ENCODE measurements at places on chromosomes 4 and X.

DNA sequence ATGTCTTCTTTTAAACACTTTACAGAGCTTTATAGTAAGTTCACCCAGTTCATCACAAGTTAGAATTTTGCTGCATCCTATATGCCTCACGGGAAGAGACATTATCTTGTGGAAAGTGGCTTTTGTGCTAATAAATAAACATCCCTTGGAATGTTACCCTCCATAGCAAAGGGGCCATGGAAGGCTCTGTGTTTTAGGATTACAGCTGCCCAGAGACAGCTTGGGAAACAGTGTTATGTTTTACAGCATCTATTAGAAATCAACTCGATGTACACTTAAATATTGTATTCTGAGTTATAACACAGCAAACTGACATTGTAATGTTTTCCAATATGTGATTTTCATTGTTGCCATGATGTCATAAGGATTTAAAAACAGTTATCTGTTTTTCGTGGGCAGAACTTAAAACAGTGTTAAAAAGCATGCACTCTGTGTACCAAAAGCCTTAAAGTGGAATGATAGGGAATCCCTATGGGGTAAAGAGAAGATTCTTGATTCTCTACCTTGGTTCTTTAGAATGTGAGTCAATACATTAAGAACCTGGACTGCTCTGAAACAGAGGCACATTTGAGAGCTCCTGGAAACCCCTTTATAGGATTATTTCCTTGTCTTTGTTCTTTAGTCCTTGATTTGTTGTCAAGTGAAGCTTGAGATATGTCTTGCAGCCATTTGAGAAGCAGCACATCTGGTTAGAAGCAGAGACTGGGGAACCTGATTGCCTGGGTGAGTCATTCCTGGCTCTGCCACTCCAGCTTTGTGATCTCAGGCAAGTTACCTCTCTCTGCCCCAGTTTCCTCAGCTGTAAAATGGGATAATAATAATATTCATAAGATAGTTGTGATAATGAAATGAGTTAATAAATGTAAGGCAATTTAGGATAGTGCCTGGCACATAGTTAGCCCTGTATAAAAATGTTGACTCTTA is 41.6 kb downstream of the ARHGAP10 start:
- DNase-seq = no peak

- no peak for DNase-seq
These were observed 147.8 kb upstream of the BCOR start for GRCh38 chrX:40245488-40246071.

GRCh38 chr4:16236402-16237023 is 10.2 kb upstream of the TAPT1 start:
- DNase-seq = no peak

GRCh38 chr4:8006471-8006870 is 66.8 kb upstream of the AFAP1 start:
- DNase-seq = no peak

- DNase-seq = no peak
These were observed 226.1 kb upstream of the ANXA3 start for GRCh38 chr4:78325271-78326157.

DNA sequence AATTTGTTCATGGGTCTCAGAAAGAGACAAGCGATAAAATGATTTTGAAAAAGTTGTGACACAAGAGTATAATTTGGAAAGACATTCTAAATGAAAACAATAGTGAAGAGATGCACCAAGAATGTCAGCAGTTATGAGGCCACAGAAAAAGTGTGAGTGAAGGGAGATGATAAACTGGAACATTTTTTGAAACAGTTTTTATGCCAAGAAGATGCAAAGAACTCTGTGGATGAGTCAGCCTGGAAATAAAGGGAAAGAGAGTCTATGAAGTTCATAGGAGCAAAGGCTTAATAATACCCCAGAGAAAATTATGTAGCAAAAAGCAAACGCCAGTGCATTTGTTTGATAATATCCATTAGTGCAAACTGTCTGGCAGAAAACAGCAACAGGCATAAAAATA is 188.4 kb upstream of the TBC1D9 start:
- DNase-seq = no peak

DNA sequence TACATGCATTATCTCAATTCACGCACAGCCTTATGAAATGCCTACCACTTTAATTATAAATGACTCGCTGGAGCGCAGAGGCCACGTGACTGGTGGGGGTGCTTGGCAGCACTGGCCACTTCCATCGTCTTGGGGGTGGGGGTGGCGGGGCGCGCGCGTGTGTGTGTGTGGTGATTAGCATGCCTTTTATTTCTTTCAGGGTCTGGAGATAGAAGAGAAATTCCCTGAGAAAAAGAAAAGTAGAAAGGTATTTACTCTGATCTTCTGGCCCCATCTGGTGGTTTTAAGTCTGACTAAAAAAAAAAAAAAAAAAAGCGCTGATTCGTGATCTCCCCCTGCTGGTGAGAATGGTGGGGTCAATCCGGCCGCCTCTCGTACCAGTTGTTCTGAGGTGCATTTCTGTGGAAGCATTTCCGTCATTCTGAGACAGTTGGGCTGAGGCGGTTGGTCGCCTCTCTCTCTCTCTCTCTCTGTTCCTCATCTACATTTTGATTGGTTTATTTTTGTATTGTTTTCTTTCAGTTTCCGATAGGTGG is at the start of gene CCNB3:
CCNB3 (plus strand) TSS at position 402 of the 536 bp plus-strand sequence. CDS start 80,399 bp downstream, outside the sequence.
- peak; percentile 76 for DNase-seq

- no peak for DNase-seq
These were observed 25.1 kb downstream of the DCAF12L2 start for GRCh38 chrX:126141014-126141413.

DNA sequence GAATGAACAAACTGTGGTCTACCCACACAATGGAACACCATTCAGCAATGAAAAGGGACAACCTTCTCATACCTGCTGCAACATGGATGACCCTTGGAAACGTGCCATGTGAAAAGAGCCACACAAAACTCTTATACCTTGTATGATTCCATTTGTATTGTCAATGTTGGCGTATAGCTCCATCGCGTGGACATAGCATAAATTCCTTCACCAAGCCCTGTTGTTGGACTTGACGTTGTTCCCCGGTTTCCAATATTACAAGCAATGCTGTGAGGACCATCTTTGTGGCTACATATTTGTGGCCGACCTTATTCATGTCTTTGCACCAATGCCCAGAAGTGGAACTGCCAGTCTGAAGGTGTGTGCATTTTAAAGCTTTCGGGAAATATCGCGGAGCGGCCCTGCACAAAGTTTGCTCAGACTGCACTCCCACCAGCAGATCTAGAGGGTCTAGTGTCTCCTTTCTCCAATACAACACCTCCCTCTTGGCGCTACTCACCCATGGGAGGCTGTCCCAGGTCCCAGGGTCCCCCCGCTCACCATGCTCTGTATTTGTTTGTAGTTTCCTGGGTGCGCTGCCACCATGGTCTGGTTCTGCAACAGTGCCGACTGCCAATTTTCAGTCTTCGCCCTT is at the start of gene CLDN34:
CLDN34 (plus strand) TSS at position 584 of the 634 bp plus-strand sequence; CDS start at position 584, 0 bp downstream.
- DNase-seq = no peak

- DNase-seq = no peak
These were observed at the start of gene NAA11 for GRCh38 chr4:79325864-79326328. Gene NAA11 (minus strand): TSS chr4:79326061. CDS start chr4:79325877, 184 bp downstream.

GRCh38 chr4:95162867-95163266 is 385.9 kb downstream of the UNC5C start:
- no peak for DNase-seq

- DNase-seq = peak; percentile 52
These were observed at the start of gene BDH2 for GRCh38 chr4:103099691-103100392. Gene BDH2 (minus strand): TSS chr4:103099834. CDS start chr4:103096254, 3,580 bp downstream.

GRCh38 chr4:107213880-107214279 is 177.8 kb upstream of the DKK2 start:
- DNase-seq = no peak

- DNase-seq = no peak
These were observed 1.3 kb downstream of the NEUROG2 start for GRCh38 chr4:112514647-112515197.

GRCh38 chrX:16839219-16839851 is 30.8 kb downstream of the RBBP7 start:
- DNase-seq = no peak

- no peak for DNase-seq
These were observed 22.4 kb downstream of the TMEM33 start for GRCh38 chr4:41957634-41958033.

- no peak for DNase-seq
These were observed 188.4 kb upstream of the MAOA start for GRCh38 chrX:43467608-43468234.

DNA sequence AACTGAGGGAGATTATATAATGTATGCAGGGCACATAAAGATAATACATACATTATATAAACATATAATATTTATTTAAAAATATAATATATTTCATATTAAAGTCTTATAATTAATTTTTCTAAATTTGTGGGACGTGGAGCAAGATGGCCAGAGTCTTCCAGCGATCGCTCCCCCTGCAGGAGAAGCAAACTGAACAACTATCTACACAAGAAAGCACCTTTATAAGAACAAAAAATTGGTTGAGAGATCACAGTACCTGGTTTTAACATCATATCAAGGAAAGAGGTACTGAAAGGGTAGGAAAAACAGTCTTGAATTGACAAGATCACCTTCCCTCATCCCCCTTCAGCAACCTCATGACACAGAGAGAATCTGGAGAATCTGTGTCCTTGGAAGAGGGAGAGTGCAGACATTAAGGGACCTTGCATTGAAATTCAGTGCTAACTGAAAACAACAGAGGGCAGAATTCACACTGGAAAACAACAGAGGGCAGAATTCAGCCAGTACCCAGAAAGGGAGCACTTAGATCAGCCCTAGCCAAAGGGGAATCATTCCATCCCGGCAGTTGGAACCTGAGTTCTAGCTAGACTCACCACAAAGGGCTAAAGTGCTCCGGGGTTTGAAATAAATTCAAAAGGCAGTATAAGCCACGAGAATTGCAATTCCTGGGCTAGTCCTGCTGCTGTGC is 262.5 kb upstream of the NDST3 start:
- DNase-seq = no peak

DNA sequence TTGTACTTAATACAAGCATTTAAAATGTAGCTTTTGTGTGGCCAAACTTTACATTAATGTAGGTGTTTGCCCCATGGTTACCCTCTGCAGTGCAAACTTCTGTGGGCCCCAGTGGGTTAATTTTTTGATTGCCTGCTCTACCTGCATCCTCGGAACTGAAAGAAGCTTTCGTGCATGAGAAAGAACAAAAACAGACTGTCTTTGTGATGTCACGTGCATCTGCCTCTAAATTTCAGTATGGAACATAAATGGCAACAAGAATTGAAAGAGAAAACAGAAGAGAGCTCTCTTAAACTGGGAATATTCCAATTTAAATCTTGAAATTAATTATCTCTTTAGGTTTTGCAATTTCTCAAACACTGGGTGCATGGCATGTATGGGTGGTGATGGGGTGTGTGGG is 182.4 kb upstream of the LCORL start:
- DNase-seq = no peak

DNA sequence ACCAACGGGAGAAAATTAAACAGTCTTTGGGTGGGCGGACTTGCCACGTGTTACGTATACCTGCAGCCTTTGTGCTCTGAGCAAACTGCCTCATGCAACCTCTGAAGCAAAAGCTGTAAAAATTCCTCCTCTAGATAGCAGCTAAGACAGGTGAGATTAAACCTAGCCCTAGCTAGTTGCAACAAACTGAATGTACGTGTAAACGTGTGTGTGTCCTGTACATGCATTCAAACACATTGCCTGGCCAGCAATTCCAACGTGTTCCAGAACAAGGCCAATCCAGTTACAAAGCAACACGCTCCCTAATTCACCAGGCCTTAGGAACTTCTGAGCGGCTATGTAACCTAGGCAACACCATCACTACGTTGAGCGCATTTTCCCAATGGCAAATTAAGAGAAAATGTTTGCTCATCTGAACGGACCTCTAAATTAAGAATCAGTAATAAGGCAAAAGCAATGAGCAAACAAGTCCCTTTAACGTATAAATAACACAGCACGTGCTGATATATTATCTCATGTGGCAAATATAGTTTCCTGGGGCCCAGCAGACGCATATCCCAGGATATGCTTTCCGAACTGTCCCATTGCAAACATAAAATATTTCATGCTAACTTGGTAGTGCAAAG is 792 bp downstream of the PPID start:
- DNase-seq = peak; percentile 20

DNA sequence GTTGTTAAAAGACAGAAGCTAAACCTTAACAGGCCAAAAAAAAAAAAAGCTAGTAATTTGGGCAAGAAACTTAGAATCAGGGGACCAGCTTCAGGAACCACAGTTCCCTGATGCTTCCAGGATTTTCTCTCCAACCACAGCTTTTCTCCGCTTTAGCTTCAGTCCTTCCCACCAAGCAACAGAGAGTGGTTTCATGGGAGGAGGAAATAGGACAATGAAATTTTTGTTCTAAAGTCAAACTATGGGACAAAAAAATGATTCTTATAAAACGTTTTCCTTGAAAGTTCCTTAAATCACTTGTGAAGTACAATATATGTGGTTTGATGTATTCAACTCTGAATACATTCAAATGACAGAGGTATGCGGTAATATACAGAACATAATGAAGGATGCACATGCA is 71.0 kb upstream of the DHX15 start:
- DNase-seq = no peak

- DNase-seq = no peak
These were observed 321.7 kb downstream of the ANKRD50 start for GRCh38 chr4:124390861-124391260.

DNA sequence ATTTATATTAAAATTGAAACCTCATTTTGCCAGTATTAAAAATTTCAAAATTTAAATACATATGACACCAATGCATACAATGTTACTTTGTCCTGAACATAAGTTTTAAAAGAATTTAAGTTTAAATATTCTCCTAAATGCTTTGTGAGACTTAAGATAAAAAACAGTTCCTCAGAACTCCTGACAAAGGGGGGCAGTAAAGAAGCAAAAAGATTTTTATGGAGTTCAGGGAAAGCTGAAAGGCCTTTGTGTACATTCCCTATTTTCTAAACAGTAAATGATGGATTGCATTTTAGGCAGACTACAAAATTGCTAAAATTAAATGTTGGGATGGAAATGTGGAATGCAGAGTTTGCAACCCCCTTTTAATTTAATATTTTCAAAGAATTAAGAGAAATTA is 81.7 kb downstream of the SNCA start:
- no peak for DNase-seq

- no peak for DNase-seq
These were observed 279.7 kb upstream of the ARX start for GRCh38 chrX:25295466-25295865.

DNA sequence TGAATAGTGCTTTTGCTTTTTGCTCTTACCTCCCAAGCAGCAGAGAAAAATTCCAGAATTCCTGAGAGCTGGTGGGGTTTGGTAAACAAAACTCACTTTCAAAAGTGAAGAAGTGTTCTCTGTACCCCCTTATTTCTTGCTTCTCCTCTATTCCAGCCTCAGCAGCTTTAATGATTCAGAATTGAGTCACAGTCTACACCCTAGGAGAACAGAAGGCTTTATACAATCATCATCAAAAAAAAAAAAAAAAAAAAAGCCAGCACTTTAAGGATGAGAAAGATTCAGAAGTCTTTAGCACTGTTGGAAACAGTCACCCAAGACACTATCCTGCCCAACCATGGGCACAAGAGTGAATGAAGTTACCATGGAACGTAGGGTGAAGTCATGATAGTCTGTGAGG is 1583.1 kb upstream of the PCDH10 start:
- DNase-seq = no peak
